ENCODE measurements at places on chromosomes 3 and 15. TPM values are rescaled to one million over a fixed set of nuclear protein-coding genes. Genes with fewer than 3 reads are reported as not detected.

GRCh38 chr15:32729700-32730395 lies 12.0 kb downstream of the GREM1 start:
- H3K36me3 ChIP-seq, result peaks cover 43% of the 10 kb centered on the region
- DNase-seq, result no peak
- H3K27ac ChIP-seq, result peak overlapping the region; percentile 61
- no peak overlapping the region for H3K4me3 ChIP-seq
- H3K4me1 ChIP-seq, result peaks cover 46% of the 10 kb centered on the region

- no peak overlapping the region for H3K27ac ChIP-seq
- no peaks in the 10 kb centered on the region for H3K27me3 ChIP-seq
- H3K4me3 ChIP-seq, result no peak overlapping the region
- H3K36me3 ChIP-seq, result peaks cover 29% of the 10 kb centered on the region
Observed at GRCh38 chr3:187066228-187066995, 72.9 kb downstream of the RPL39L start.

- H3K4me3 ChIP-seq, result no peak overlapping the region
- no peak overlapping the region for H3K27ac ChIP-seq
- H3K36me3 ChIP-seq, result no peaks in the 10 kb centered on the region
- peaks cover 32% of the 10 kb centered on the region for H3K27me3 ChIP-seq
- peak; percentile 60 for DNase-seq
Observed at GRCh38 chr3:46360907-46361306, 7.0 kb downstream of the CCR2 start.

DNA sequence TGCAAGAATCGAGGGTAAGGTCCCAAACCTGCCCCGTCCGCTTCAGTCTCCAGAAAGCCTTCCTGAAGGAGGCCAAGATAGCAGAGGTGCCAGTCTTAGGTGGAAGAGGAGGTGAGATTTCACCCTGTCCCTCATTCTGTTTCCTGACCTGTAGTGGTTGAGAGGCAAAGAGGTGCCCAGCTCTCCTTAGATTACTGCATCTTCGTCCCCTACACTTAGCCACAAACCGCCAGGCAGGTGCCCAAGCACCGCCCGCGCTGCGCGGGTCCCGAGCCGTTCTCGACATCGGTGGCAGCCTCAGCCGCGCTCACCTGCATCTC lies 23.8 kb upstream of the POLG start:
- H3K27me3 ChIP-seq, result peaks cover 78% of the 10 kb centered on the region
- peaks cover 7% of the 10 kb centered on the region for H3K4me1 ChIP-seq
- H3K36me3 ChIP-seq, result no peaks in the 10 kb centered on the region
- H3K4me3 ChIP-seq, result no peak overlapping the region
- no peak overlapping the region for H3K27ac ChIP-seq
- DNase-seq, result no peak

- peaks cover 40% of the 10 kb centered on the region for H3K4me1 ChIP-seq
- H3K27me3 ChIP-seq, result no peaks in the 10 kb centered on the region
- no peak for DNase-seq
- H3K4me3 ChIP-seq, result peak overlapping the region; percentile 81
Observed at GRCh38 chr15:88637841-88638625, 783 bp upstream of the ISG20 start.

DNA sequence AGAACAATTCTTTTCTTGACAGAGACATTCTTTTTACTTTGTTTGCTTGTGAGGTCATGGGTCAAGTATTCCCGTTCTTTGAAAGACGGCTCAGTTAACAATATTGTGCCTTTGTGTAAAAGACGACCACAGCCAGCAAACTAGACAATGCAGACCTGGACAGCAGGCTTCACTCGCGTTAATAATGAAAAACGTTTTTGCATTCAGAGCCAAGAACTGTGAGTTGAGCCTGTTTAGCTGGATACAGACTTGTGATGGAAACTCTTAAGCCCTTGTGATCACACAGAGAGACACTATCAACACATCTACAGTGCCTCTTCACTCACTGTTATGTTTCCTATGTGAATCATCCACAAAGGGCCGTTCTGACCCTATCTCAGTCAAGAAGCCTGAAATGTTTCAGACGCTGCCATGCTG lies 37.3 kb upstream of the CMTM7 start:
- no peak for DNase-seq
- no peak overlapping the region for H3K4me3 ChIP-seq
- peaks cover 2% of the 10 kb centered on the region for H3K36me3 ChIP-seq
- no peaks in the 10 kb centered on the region for H3K27me3 ChIP-seq

DNA sequence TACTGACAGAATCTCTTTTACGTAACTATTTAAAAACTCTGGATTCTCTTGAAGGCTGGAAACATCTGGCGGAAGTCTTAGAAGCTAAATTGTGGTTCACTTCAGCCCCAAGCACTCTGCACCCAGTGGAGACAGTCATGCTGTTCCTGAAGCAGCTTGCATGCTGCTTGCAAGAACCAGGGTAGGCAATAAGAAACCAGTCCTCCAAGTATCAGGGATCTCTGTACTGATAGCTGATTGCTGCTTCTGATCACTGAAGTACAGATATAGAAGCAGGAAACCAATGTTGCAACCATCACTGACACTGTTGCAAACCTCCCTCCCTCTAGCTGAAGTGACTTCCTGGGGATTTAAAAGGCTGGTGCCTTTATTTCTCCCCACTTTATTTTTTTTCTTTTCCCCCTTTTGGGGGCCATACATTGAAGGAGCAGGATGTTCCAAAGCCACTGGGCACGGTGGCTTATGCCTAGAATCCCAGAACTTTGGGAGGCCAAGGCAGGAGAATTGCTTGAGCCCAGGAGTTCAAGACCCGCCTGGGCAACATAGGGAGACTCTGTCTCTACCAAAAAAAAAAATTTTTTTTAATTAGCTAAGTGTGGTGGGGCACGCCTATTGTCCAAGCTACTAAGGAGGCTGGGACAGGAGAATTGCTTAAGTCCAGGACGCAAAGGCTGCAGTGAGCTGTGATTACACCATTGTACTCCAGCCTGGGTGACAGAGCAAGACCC lies 15.3 kb downstream of the SPCS1 start:
- no peak overlapping the region for H3K4me3 ChIP-seq
- DNase-seq, result peak; percentile 23
- H3K27me3 ChIP-seq, result no peaks in the 10 kb centered on the region
- no peak overlapping the region for H3K27ac ChIP-seq
- H3K36me3 ChIP-seq, result peaks cover 29% of the 10 kb centered on the region
- H3K4me1 ChIP-seq, result no peaks in the 10 kb centered on the region

GRCh38 chr3:73633916-73634344 lies 9.2 kb upstream of the PDZRN3 start:
- H3K27me3 ChIP-seq, result no peaks in the 10 kb centered on the region
- no peak overlapping the region for H3K4me3 ChIP-seq
- H3K36me3 ChIP-seq, result no peaks in the 10 kb centered on the region
- peaks cover 7% of the 10 kb centered on the region for H3K4me1 ChIP-seq
- DNase-seq, result no peak

DNA sequence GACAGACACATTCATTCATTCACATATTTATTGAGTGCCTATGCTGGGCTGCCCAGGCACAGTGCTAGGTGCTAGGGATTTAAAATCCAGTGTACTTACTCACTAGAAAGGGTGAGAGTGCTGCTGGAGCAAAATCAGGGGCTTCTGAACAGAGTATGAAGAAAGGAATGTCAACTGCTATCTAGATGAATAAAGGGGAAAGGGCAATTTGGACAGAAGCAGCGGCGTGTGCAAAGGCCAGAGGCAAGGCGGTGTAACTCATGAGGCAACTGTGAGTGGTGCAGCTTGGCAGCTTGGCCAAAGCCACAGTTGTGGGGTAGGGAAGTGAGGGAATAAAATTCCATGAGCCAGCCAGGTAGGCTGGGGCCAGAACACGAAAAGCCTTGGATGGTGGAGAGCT lies 76.7 kb downstream of the RAD18 start:
- H3K4me3 ChIP-seq, result no peak overlapping the region
- no peak for DNase-seq
- H3K36me3 ChIP-seq, result peaks cover 3% of the 10 kb centered on the region
- peaks cover 61% of the 10 kb centered on the region for H3K4me1 ChIP-seq

DNA sequence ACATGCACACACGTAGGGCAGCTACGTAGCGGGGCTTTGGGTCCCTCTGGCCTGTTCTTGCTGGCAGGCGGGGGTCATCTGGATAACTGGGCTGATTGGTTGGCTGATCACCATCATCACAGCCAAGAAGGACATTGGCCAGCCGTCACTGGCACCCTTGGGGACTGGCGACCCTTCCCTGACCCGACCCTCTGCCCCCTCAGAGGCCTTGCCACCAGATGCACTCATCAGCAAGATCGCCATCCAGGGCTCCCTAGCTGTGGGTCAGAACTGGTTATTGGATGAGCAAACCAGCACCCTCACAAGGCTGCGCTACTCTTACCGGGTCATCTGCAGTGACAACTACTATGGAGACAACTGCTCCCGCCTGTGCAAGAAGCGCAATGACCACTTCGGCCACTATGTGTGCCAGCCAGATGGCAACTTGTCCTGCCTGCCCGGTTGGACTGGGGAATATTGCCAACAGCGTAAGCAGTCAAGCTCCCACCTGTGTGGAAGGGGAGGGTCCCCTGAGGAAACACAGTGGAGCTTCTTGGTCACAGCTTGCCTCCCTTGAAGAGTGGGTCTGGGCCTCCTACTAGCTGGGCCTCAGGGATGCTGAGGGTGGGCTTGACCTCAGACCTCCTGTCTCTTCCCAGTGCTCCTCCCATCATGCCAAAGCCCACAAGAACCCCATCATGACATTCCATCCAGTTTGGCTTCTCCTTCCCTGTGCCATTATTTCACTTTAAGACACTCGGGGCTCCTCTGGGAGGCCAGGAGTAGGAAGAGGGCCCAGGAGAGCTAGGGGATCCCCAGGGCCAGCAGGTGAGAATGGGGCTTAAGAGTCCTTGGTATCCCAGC lies 2.4 kb downstream of the DLL4 start:
- peaks cover 33% of the 10 kb centered on the region for H3K4me1 ChIP-seq
- H3K4me3 ChIP-seq, result no peak overlapping the region
- H3K27ac ChIP-seq, result no peak overlapping the region

- no peak overlapping the region for H3K27ac ChIP-seq
- peaks cover 72% of the 10 kb centered on the region for H3K27me3 ChIP-seq
- peaks cover 9% of the 10 kb centered on the region for H3K36me3 ChIP-seq
- H3K4me1 ChIP-seq, result peaks cover 25% of the 10 kb centered on the region
Observed at GRCh38 chr15:76345880-76346668, 9.5 kb downstream of the ISL2 start.

- H3K36me3 ChIP-seq, result no peaks in the 10 kb centered on the region
- peaks cover 10% of the 10 kb centered on the region for H3K4me1 ChIP-seq
- no peak overlapping the region for H3K4me3 ChIP-seq
Observed at GRCh38 chr3:115341208-115341607, 194.1 kb upstream of the ZBTB20 start.

GRCh38 chr3:177751770-177752169 lies 554.5 kb upstream of the TBL1XR1 start:
- H3K4me3 ChIP-seq, result no peak overlapping the region
- no peaks in the 10 kb centered on the region for H3K27me3 ChIP-seq
- H3K4me1 ChIP-seq, result peaks cover 39% of the 10 kb centered on the region
- peaks cover 6% of the 10 kb centered on the region for H3K36me3 ChIP-seq
- no peak overlapping the region for H3K27ac ChIP-seq

- H3K27ac ChIP-seq, result no peak overlapping the region
- H3K36me3 ChIP-seq, result no peaks in the 10 kb centered on the region
- DNase-seq, result no peak
- no peaks in the 10 kb centered on the region for H3K27me3 ChIP-seq
Observed at GRCh38 chr3:182292591-182292990, 500.7 kb upstream of the ATP11B start.

GRCh38 chr3:146274833-146275232 lies 23.9 kb upstream of the PLSCR4 start:
- no peaks in the 10 kb centered on the region for H3K36me3 ChIP-seq
- no peaks in the 10 kb centered on the region for H3K27me3 ChIP-seq
- no peak overlapping the region for H3K4me3 ChIP-seq
- peaks cover 34% of the 10 kb centered on the region for H3K4me1 ChIP-seq
- peak overlapping the region; percentile 76 for H3K27ac ChIP-seq

DNA sequence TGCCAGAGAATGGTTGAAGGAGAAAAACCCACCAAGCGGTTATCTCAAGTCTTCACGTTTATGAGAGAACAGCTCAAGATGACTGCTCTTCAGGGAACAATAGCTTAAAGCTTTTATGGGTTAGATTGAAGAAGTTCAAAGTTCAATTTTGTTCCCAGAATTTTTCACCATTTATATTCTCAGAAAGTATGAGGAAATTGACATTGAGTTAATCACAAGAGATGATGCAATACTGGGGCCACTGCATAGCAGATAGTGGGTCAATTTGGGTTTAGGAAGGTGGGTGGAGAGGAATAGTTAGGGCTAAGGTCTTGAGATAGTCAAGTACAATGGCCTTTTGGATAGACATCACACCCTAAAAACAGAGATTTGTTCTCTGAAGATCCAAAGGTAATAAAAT lies 539.3 kb downstream of the SQOR start:
- no peak for DNase-seq
- H3K27ac ChIP-seq, result no peak overlapping the region
- H3K4me1 ChIP-seq, result no peaks in the 10 kb centered on the region
- H3K4me3 ChIP-seq, result no peak overlapping the region

Gene CCR8
- total RNA-seq, result not detected

Gene PROK2
- not detected for total RNA-seq

Gene GATA2
- total RNA-seq, result 0.91 TPM

Gene SYNPR
- not detected for total RNA-seq

Gene ACKR2
- 0.19 TPM for total RNA-seq

Gene GANC
- 34.0 TPM for total RNA-seq

Gene RAP2B
- total RNA-seq, result 15.9 TPM

Gene TEX55
- total RNA-seq, result not detected

Gene SIDT1
- total RNA-seq, result not detected

Gene TMIE
- not detected for total RNA-seq

Gene LYZL4
- total RNA-seq, result not detected

Gene SLC6A11
- not detected for total RNA-seq

Gene PLA2G4D
- total RNA-seq, result not detected

Gene ANKDD1A
- total RNA-seq, result 5.7 TPM

Gene PCLAF
- 7.9 TPM for total RNA-seq
